IPS-NIHi11 (cell line): ENCODE measurements at places on chromosomes 5 and 9.

DNA sequence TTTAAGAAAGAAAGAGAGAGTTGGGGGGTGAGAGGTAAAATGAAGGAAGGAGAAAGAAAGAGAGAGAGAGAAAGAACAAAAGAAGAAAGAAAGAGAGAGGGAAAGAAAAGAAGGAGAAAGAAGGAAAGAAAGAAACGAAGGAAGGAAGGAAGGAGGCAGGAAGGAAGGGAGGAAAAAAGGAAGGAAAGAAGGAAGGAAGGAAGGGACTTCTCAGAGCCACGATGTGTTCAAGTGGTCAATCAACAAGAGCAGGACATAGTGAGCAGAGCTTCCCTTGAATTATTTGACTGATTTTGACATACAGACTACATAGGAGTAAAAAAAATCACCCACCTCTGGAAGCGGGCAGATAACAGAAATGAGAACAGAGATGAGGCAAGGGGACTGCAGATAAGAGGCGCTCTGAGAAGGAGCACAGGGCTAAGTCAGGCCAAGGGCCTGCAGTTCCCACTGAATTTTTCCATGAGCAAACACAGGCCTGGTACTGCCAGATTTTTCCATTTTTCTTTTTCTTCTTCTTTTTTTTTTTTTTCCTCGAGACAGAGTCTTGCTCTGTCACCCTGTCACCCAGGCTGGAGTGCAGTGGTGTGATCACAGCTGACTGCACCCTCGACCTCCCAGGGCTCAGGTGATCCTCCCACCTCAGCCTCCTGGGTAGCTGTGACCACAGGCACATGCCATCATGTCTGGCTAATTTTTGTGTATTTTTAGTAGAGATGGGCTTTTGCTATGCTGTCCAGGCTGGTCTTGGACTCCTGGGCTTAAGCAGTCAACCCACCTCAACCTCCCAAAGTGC lies 77.7 kb upstream of the IL17B start:
- no peak for DNase-seq

DNA sequence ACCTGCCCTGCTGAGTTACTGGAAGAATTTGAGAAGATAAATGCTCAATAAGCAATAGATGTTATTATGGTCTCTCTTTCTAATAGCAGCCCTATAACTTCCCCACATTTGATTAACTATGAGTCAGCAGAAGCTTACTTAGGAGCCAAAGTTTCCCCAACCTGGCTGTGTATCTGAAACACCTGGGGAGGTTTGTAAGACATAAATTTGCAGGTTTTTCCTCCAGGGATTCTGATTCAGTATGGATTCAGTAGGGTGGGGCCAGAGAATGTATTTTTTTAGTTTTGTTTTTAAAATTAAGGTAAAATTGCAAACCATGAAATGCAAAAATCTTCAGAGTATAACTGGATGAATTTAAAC lies 44.9 kb upstream of the GNPDA1 start:
- DNase-seq: no peak

- no peak for DNase-seq
These were observed 631.3 kb upstream of the SEMA6A start for GRCh38 chr5:117205894-117206293.

DNA sequence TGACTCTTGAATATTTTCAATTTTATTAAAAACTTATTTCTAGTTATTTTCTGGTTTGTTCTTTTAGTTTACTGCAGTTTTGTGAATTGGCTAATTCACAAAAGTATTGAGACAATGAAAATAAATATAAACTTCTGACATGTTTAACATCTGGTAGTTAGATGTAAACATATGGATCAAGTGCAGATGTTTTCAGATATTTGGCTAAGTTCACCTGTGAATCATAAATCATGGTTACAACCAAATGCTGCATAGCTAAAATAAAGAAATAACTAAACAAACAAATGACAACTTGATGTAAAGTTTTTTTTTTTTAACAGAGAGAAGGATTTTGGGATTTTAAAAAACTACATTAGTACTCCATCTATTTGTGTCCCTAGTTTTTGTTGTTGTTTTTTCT lies 484.6 kb downstream of the SLCO4C1 start:
- no peak for DNase-seq

- no peak for DNase-seq
These were observed 37.3 kb downstream of the NDST1 start for GRCh38 chr5:150545246-150545645.

- DNase-seq: no peak
These were observed 35.8 kb downstream of the HACD4 start for GRCh38 chr9:20995616-20996015.

DNA sequence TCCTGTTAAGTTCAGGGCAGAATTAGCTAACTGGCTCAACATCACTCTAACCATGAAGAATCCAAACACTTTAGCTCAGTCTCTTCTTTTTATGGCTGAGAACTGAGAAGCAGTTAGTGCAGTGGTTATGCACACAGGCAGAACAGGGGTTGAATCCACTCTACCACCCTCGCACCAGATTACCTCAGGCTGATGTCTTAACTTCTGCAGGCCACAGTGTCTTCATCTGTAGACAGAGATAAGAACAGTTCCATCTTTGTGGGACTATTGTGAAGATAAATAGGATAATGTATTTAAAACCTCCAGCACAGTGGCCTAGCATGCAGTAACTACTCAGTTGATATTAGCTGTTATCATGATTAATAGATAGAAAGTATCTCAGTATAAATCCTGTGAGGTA lies 54.8 kb downstream of the FAM114A2 start:
- DNase-seq: no peak

GRCh38 chr9:71665247-71665646 lies 103.1 kb downstream of the CEMIP2 start:
- DNase-seq: no peak

DNA sequence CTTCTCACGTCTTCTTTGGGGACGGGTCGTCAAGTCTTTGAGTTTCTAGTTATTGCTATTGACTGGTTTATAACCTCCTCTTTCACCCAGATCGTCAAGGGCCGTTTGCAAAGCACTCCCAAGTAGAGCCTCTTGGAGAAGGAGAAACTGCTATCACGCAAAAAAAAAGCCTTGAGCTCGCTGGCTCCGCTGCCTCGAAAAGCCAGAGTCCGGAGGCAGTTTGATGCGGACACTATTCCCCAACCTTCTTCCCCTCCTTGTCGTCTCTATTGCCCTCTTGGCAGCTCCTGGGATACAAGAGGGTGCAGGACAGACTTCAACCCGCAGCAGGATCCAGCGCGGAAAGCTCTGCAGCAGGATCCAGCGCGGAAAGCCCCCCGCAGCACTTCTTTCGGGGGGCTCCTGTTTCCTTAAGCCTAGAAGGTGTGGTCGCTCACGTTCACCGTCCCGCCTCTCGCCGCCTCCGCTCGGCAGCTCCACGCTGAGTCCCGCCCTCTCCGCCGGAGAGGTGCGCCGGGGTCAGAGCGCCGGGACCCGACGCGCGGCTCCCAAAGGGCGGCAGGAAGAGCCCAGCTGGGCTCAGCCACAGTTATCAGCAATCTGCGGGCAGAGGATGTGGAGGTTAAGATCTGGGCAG lies at the start of gene PCDHAC1:
Gene PCDHAC1, plus strand, starts transcription at position 494 of the 637 bp plus-strand sequence. CDS start 594 bp downstream, outside the sequence.
- DNase-seq: peak; percentile 74

- DNase-seq: no peak
These were observed 2269.7 kb downstream of the MAT2B start for GRCh38 chr5:165775111-165775510.

GRCh38 chr5:128844354-128844923 lies 120.8 kb upstream of the SLC27A6 start:
- DNase-seq: peak; percentile 10

- DNase-seq: no peak
These were observed 53.7 kb upstream of the ABCA1 start for GRCh38 chr9:104981543-104982129.

GRCh38 chr9:98191671-98192502 lies 550 bp downstream of the CORO2A start:
- DNase-seq: peak; percentile 72

- no peak for DNase-seq
These were observed 5.1 kb downstream of the BHMT2 start for GRCh38 chr5:79074641-79075040.

- no peak for DNase-seq
These were observed 10.0 kb downstream of the SPARC start for GRCh38 chr5:151676719-151677118.

- peak; percentile 53 for DNase-seq
These were observed 19.8 kb downstream of the CORO2A start for GRCh38 chr9:98172604-98173003.

GRCh38 chr9:114207034-114207810 lies 51.9 kb downstream of the COL27A1 start:
- peak; percentile 70 for DNase-seq

DNA sequence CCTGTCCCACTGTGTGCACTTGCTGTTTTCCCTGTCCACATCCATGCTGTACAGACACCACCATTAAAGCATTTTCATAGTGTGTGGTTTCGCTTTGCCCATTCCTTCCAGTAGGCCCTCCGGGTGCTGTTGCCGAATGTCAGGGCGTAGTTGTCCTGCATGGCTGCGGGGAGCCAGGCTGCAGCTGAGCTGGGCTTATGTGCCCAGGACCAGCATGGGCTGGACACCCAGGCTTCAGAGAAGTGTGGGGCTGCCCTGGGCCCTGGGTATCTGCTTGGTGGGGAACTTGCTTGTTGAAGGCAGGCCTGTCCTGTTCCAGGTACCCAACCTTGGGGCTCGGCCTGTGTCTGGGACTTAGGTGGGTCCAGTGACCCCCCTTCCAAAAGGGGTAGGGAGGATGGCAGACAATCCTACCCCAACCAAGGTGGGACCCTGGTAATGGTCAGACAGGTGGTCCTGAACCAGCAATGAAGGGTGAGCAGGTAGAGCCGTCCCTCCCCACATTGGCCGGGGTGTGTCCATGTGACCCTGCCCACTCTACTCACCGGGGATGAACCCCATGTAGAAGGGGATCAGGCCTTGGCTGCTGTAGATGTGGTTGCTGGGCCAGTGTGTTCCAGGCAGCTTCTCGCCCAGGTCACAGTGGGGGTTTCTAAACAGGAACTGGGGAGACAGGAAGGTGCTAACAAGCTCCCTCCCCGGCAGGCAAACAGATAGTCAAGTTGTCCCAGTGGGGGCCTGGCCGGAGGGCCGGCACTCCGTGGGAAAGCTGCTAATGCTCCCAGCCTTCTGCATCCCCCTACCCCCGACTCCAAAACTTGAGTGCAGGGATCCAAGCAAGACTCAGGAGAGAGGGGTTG lies 2.8 kb downstream of the TUBB4B start:
- DNase-seq: no peak

GRCh38 chr9:129267141-129267540 lies 89.1 kb upstream of the IER5L start:
- peak; percentile 11 for DNase-seq

- peak; percentile 70 for DNase-seq
These were observed 69.6 kb upstream of the SLC30A5 start for GRCh38 chr5:69024241-69024651.

DNA sequence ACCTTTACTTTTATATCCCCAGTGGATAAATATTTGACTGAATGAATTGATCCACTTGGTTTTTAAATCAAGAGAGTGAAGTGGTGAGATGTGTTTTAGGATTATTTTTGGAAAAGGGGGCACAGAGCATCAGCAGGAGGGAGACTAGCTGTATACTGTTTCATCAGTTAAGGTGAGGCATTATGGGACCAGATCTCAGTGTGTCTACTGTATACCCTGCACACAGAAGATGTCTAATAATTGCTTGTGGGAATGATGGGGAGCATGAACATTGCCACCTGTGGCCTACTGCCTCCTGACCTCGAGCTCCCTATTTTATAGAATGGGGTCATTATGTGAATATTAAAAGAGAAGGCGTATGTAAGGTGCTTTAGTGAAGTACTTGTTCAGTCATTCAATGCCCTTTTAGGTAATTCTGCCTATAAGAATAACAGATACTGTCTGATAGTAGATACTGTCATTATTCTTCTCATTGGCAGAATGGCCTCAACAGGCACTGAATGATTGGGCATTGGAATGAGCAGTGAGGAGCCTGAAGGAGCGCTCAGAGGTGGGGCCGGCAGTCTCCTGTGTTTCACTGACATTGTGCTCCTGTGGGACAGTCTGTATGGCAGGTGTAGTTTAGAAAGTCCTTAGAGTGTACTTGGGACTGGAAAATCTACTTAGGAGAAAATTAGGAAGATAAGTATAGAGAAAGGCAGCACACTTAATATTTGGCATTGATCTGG lies 47.4 kb upstream of the FAM120AOS start:
- DNase-seq: no peak

GRCh38 chr9:137454145-137454596 lies 5.0 kb downstream of the NSMF start:
- DNase-seq: peak; percentile 73

DNA sequence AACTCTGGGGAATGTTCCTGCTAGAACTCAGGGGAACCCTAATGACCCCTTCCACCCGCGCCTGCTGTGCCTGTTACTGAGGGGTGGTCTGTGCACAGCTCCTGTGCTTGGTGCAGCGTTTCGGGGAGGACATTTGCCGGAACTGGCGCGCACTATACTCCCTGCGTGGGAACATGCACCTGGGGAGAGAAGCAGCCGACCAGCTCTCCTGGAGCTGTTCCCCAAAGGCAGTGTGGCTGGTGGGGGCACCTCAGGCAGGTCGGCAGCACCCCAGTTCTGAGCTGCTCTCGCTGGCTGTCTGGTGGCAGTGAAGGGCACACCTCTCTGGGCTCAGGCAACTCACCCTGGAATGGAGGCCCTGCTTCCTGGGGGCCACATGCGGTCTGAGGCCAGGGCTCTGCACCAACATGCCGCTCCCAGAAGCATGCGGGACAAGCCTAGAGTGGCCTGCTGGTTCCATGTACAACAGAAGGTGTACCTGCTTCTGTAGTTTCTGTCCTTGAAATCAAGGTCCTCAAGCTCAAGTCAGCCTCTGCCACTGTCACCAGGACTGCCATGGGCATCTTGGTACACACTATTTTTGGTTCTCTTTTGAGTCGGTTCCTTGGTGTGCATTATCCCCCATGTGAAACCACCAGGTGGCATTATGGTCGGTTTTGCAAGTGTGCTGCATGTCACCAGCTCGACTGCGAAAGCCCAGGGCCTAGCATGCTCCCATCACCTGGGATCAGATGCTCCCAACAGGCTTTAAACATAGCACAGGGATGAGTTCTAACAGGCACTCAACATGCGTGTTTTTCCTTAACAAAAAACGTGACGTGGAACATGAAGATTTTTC lies 7.8 kb upstream of the MRNIP start:
- no peak for DNase-seq

- no peak for DNase-seq
These were observed 210.0 kb downstream of the AUH start for GRCh38 chr9:91151718-91152095.

GRCh38 chr9:89446961-89447310 lies 51.0 kb downstream of the SEMA4D start:
- no peak for DNase-seq

- DNase-seq: peak; percentile 89
These were observed 20.3 kb upstream of the TOR2A start for GRCh38 chr9:127755061-127756060.

DNA sequence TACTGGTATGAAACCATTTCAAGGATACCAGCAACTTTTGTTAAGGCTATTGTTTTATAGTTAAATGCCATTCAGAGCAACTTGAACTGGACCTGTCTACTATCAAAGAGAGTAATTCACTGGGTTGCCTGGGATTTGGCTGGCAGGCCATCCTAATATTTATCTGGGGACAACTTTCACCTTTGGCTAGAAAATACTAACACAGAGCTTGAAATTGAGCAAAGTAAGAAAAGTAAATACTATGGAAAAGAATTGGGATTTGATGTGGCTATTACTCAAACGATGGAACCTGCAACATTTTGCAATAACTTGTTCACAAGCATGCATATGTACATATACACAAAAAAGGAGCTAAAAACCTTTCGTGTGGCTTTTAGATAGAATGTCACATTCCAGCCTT lies 191.3 kb downstream of the DENND1A start:
- no peak for DNase-seq
